ENCODE measurements at places on chromosomes 16 and 17.

GRCh38 chr17:70166615-70167014 lies 2.7 kb upstream of the KCNJ2 start:
- DNase-seq = no peak

GRCh38 chr17:74956093-74956492 lies 16.5 kb downstream of the HID1 start:
- DNase-seq = no peak

- no peak for DNase-seq
These were observed 33.7 kb downstream of the TOM1L2 start for GRCh38 chr17:17938388-17939107.

DNA sequence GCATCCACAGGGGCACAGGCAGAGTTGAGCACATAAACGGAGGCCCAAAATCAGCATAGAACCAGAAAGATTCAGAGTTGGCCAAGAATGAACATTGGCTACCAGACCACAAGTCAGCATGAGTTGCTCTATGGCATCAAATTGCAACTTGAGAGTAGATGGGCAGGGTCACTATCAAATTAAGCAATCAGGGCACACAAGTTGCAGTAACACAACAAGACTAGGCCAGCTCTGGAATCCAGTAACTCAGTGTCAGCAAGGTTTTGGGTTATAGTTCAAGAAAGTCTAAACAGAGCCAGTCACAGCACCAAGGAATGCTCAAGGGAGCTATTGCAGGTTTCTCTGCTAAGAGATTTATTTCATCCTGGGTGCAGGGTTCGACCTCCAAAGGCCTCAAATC lies 12.9 kb downstream of the G6PC1 start:
- no peak for DNase-seq

- DNase-seq = no peak
These were observed 2.4 kb downstream of the PFN1 start for GRCh38 chr17:4945944-4946280.

DNA sequence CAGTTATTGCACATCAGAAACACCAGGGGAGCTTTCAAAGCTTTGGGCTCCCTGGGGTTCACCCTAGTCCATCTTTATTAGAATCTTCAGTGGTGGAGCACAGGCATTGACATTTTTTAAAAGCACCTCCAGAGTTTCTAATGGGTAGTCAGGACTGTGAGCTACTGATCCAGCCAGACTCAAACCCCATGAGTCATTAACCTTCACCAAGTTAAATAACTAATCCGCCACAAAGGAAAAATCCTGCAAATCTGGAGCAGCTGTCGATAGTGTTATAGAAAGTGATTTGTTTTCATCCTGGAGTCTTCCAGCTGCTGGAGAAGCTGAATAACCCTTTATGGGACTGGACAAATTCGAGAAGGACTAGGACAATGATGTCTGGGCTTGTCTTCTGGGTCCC lies 93.2 kb upstream of the PIRT start:
- no peak for DNase-seq

- DNase-seq = peak; percentile 66
These were observed 30.7 kb downstream of the YPEL2 start for GRCh38 chr17:59361916-59362810.

GRCh38 chr16:81445143-81445961 lies 744 bp downstream of the CMIP start:
- no peak for DNase-seq

- no peak for DNase-seq
These were observed at the start of gene NLRC3 for GRCh38 chr16:3577302-3577752. NLRC3 (minus strand) TSS chr16:3577403; CDS start chr16:3565036, 12,367 bp downstream.

DNA sequence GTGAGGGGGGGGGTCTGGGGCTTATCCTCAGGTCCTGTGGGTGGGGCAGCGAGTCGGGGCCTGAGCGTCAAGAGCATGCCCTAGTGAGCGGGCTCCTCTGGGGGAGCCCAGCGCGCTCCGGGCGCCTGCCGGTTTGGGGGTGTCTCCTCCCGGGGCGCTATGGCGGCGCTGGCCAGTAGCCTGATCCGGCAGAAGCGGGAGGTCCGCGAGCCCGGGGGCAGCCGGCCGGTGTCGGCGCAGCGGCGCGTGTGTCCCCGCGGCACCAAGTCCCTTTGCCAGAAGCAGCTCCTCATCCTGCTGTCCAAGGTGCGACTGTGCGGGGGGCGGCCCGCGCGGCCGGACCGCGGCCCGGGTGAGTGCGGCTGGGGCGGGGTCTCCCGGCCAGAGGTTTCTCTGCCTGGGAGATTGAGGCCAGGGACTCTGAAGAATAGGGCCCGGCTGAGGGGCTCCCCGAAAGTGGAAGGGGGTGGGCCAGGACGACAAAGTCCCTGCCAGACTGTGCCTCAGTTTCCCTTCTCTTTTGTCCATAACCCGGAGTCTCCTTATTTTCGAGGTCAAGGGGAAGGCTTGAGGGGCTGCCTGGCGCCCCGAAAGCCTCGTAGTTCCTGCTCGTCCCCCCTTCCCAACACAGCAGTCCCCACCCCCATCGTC lies at the start of gene FGF11:
Gene FGF11, plus strand, starts transcription at position 51 of the 651 bp plus-strand sequence. Its CDS starts 109 bp downstream, at position 160.
- no peak for DNase-seq

DNA sequence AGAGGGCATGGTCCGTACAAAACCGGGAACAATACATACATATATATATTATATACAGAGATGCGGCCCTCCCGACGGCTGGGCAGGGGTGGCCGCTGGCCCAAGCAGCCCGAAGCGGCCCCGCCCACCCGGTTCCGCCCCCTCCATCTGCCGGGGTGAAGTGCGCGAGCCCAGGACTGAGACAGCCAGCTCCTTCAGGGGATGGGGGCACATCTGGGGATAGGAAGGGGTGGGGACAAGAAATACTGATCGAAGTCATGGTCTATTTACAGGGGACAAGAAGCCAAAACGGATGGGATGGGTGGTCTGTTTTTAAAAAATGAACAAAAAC lies 3.8 kb upstream of the SAMD14 start:
- DNase-seq = no peak

DNA sequence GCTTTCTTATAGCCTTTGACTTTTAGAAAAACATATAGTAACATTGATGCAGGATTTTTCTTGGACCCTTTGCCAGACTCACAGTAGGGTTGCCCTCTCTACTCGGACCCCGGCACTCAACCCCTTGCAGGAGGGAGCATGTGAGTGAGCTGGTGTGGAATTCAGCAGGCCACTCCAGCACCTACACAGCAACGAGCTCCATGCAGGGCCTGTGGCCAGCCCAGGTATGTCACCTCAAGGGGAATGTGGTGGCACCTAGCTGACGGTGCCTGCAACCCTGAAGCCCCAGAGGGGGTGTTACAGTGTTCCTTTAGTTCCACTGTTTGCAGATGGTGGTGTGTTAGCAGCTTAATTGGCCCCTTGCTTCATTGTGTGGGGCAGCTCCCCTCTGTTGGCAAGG lies 414.9 kb downstream of the KCNJ2 start:
- no peak for DNase-seq

GRCh38 chr16:15770512-15770911 lies 86.3 kb downstream of the MYH11 start:
- DNase-seq = no peak

DNA sequence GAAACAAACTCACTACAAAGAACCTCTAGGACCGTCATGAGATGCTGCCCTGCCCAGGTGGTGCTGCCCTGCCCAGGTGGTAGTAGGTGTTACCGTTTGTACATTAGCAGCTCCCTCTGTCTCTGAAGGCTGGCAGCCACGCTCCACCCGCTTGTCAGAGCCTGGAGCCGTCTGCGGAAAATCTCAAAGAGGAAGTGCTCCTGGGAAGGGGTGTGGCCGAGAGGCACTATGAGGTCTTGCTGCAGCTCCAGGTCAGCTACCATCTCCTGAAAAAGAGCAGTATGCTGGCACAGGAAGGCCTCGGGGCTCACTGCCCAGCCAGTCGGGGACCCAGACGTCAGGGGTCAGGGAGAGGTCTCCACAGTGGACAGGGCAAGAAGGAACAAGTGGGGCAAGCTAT lies 28.3 kb downstream of the ZNF276 start:
- DNase-seq = no peak

- no peak for DNase-seq
These were observed 71.8 kb downstream of the PRKCA start for GRCh38 chr17:66373944-66374817.

DNA sequence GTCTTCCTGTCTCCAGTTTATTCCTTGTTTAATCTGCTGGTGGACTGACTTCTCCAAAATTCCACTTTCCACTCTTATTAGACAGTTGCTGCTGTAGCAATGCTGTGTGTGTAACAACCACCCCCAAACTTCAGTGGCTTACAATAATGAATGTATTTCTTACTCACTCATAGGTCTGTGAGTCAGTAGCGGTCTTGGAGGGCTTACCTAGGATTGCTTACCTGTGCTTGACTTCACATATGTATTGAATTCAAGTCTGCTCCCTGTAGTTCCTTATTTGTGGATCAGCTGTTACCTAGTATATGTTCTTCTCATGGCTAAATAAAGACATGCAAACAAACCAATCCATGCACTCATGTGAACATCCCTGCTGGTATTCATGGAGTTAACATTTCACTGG lies 224.6 kb downstream of the MAP2K6 start:
- no peak for DNase-seq

DNA sequence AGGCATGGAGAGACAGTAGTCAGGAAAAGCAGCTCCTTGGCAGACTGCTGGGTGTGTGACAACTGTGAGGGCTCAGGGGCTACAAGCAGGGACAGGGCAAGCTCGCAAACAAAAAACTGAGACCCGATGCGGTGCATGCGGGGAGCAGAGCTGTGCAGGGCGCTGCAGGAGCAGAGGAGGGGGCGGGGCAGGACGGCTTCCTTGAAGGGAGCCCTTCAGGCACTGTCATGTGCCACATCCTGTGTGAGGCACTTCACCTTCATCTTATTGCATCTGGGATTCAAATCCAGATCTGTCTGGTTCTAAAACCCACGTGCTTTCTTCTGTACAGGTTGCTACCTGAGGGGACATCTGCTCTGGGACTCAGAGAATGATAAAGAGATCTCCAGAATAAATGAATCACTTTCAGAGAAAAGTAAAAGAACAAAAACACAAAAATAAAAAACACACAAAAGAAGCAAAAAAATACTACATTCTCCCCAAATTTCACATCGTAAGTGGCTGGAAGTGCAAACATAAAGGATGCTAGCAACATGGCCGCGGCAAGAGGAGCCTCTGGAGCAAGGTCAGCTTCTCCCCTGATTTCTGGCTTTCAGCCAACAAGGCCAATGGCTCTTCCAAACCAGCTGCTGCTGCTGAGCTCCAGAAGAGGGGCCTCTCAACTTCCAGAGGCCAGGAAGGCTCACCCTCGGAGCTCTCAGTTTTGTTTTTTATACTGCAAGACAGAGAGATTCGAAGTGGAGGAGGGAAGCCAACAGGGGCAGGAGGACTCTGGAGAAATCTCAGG lies 14.2 kb downstream of the LYRM9 start:
- no peak for DNase-seq

DNA sequence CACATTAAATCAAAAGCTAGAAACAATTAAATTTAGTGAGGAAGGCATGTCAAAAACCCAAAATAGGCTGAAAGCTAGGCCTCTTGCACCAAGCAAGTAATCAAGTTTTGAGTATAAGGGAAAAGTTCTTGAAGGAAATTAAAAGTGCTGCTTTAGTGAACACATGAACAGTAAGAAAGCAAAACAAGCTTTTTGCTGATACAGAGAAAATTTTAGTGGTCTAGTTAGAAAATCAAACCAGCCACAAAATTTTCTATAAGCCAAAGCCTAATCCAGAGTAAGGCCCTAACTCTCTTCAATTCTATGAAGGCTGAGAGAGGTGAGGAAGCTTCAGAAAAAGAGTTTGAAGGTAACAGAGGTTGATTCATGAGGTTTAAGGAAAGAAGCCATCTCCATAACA lies 116.2 kb downstream of the CYB561 start:
- no peak for DNase-seq

DNA sequence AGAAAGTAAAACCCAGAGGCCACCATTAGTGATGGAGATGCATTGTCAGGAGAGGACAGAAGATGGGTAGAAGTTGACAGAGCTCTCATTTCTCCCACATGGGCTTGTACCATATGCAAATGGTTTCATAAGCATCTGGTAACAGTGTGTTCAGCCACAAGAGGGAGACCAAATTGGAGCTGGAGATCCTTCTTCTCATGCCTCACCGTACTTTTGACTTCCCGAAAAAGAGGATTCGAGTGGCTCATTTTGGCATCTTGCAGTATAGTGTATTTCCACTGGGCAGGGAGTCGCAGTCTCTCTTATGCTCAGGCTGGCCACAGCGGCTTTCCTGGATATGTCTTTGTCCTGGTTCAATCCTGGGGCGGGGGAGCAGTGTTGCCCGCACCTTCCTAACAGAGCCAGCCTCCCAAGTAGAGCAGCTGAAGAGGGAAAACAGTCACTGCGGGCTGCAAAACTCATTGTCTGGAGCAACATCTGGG lies 23.8 kb downstream of the TBC1D3B start:
- DNase-seq = no peak

- no peak for DNase-seq
These were observed 506.7 kb downstream of the HAPSTR1 start for GRCh38 chr16:9597967-9598730.

DNA sequence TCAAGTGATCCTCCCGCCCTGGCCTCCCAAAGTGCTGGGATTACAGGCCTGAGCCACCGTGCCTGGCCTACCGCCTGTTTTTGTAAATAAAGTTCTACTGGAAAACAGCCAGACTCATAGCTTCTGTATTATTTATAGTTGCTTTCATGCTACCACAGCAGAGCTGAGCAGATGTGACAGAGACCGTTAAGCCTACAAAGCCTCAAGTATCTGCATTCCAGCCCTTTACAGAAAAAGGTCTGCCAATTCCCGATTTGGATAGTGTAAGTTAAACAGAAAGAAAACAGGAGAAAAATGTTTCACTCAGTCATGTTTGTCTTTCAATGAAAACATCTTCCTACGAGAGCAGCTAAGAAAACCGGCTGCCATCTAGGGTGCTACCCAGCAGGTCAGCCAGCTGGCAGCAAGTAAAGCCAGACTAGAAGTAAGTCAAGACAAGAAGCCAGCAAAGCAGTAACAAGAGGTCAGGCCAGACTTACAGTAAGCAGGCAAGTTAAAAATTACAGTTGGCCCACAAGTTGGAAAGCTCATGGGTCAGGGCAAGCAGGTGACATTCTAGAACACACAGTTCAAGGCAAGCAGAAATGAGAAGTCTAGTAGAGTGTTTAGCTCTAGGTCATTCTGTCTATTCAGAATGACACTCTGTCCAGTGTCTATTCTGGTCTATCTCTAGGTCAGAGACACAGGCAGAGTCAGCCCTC lies 17.7 kb downstream of the NCBP3 start:
- DNase-seq = no peak

DNA sequence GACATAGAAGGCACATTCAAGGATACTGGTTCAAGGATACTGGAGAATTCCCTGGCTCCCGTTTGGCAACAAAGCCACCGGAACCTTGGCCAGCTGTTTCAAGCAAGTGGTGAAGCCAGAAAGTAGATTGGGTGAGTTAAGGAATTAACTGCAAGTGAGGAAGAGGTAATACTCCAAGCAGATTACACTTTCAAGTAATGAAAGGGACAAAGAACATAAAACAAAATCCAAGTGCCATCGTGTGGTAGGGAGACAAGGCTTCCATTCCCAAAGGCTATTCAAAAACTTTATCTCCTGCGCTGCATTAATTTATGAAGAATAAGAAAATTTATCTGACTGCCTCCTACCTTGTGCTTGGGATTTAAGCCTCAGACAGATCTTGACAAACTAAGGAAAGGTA lies 27.8 kb downstream of the XPO6 start:
- no peak for DNase-seq

GRCh38 chr16:5979905-5980550 lies 882.4 kb upstream of the EEF2KMT start:
- DNase-seq = no peak

- peak; percentile 32 for DNase-seq
These were observed 463.8 kb upstream of the HSBP1 start for GRCh38 chr16:83343935-83344366.

GRCh38 chr16:53952215-53953208 lies 248.6 kb downstream of the FTO start:
- DNase-seq = no peak

All from amniotic stem cell (primary cell).